Esophagus squamous epithelium (tissue), 5 donors: ENCODE measurements at places on chromosomes 16 and 17.

- no peaks in the 10 kb centered on the region for H3K36me3 ChIP-seq
- no peak overlapping the region for H3K27ac ChIP-seq
- H3K27me3 ChIP-seq = no peaks in the 10 kb centered on the region
- no peak for DNase-seq
- peaks cover 29% of the 10 kb centered on the region for H3K4me1 ChIP-seq
Observed at GRCh38 chr17:67998466-67998865, 2.2 kb upstream of the C17orf58 start.

DNA sequence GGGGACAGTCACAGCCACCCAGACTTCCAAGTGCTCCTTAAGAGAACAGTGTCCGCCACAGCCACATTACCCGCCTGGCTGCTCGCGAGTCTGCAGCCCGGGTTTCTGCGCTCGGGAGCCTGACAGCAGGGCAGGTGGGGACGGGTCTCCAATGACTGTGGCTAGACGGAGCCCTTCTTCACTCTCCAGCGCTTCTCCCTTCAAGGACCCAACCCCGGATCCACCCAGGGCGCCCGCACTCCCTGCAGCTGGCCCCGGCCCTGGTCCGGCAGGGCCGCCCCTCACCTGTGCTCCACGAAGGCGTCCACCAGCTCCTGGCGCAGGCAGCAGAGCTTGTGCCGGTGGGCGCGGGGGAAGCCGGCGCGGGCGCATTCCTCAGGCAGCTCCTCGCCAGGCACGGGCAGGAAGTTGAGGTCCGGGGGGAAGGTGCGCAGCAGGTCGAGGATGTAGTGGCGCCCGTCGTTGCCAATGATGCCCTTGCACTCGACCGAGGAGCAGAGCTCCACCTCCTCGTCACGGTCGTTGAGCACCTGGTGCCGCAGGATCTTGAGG lies 13.9 kb downstream of the CLUH start:
- H3K27me3 ChIP-seq = no peaks in the 10 kb centered on the region
- peaks cover 68% of the 10 kb centered on the region for H3K36me3 ChIP-seq
- H3K4me3 ChIP-seq = no peak overlapping the region
- H3K27ac ChIP-seq = no peak overlapping the region

GRCh38 chr17:75925103-75925502 lies 15.7 kb downstream of the FBF1 start:
- no peaks in the 10 kb centered on the region for H3K36me3 ChIP-seq
- no peak for DNase-seq
- H3K27ac ChIP-seq = no peak overlapping the region
- peaks cover 11% of the 10 kb centered on the region for H3K4me1 ChIP-seq
- H3K4me3 ChIP-seq = no peak overlapping the region

DNA sequence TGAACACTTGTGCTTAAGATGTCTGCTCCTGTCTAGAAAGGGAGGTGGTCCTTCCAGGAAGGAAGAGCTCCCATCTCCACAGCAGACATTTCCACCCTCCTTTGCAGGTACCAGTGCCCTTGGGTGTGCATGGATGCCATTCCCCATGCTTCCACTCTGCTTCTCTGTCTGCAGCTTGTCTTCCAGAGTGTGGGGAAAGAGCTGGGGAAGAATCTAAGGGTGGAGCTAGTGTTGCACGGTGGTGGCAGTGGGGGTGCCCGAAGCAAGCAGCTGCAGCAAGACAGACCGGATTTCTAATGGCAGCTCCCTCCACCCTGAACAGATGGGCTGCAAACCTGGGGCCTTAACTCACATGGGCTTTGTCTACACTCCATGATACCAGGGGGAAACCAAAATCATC lies 22.6 kb upstream of the HOXB13 start:
- H3K4me3 ChIP-seq = no peak overlapping the region
- H3K27me3 ChIP-seq = peaks cover 88% of the 10 kb centered on the region
- H3K27ac ChIP-seq = no peak overlapping the region
- no peak for DNase-seq

- DNase-seq = no peak
- H3K27ac ChIP-seq = no peak overlapping the region
- H3K36me3 ChIP-seq = no peaks in the 10 kb centered on the region
- H3K4me1 ChIP-seq = no peaks in the 10 kb centered on the region
- no peaks in the 10 kb centered on the region for H3K27me3 ChIP-seq
Observed at GRCh38 chr17:3590231-3590630, 19.0 kb downstream of the TRPV1 start.

GRCh38 chr16:64865069-64865696 lies 256.7 kb downstream of the CDH11 start:
- H3K27me3 ChIP-seq = no peaks in the 10 kb centered on the region
- H3K27ac ChIP-seq = no peak overlapping the region
- DNase-seq = no peak
- H3K4me1 ChIP-seq = no peaks in the 10 kb centered on the region

DNA sequence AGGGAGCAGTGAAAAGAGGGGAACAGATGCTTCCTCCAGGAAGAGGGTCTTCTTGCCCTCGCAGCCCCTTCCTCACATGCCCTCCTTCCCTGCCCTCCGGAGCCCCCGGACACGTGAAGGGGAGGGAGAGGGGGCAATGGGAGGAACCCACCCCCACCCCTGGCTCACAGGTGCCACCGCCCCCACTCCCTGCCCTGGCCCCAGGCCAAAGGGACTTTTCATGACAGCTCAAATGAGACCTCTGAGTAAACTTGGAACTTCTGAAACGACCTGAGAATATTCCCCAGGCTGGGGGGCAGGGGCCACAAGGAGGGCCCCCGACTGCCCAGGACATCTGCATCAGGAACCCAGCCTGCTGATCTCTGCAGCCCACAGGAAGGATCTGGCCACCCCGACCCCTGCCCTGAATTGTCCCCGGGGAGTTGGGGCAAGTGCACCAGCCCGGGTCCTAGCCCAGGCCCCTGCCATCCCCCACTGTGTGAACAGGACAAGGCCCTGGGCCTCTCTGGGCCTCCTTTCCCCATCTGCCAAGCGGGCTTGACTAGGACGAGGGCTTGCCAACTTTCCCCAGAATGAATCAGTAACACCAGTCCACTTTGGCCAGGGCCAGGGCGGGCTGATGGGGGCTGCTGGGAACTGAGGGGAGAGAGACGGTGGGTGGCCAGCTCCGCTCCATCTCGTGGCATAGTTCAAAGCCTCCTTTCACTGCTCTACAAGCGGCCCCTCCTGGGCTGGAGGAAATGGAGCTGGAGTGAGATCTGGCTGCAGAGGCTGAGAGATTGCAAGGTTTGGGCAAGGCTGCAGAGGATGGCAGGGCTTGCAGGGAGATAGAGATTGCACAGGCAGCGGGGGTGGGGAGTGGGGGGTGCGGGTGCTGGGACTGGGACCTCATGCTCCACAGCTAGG lies 3.8 kb downstream of the IL21R start:
- H3K27ac ChIP-seq = no peak overlapping the region
- H3K4me1 ChIP-seq = peaks cover 3% of the 10 kb centered on the region
- no peaks in the 10 kb centered on the region for H3K27me3 ChIP-seq

GRCh38 chr16:46922239-46922638 lies 38.1 kb downstream of the GPT2 start:
- H3K27ac ChIP-seq = no peak overlapping the region
- DNase-seq = no peak
- no peak overlapping the region for H3K4me3 ChIP-seq
- H3K27me3 ChIP-seq = no peaks in the 10 kb centered on the region

DNA sequence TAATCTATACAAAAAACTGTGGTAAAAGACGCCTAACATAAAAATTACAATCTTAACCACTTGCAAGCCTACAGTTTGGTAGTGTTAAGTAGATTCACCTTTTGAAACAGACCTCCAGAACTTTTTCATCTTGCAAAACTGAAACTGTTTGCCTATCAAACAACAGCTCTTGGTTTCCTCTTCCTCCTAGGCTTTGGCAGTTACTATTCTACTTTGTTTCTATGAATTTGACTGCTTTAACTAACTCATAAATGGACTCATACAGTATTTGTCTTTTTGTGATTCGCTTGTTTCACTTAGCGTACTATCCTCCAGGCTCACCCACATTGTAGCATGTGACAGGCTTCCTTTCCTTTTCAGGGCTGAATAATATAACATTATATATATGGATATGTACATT lies 97.0 kb downstream of the PRKCA start:
- no peak overlapping the region for H3K4me3 ChIP-seq
- H3K4me1 ChIP-seq = no peaks in the 10 kb centered on the region
- no peak overlapping the region for H3K27ac ChIP-seq
- no peaks in the 10 kb centered on the region for H3K36me3 ChIP-seq
- no peaks in the 10 kb centered on the region for H3K27me3 ChIP-seq
- no peak for DNase-seq

- no peaks in the 10 kb centered on the region for H3K27me3 ChIP-seq
- H3K4me1 ChIP-seq = peaks cover 16% of the 10 kb centered on the region
- DNase-seq = no peak
- peak overlapping the region; percentile 28 for H3K27ac ChIP-seq
- no peak overlapping the region for H3K4me3 ChIP-seq
- no peaks in the 10 kb centered on the region for H3K36me3 ChIP-seq
Observed at GRCh38 chr16:30838876-30839471, 52.0 kb upstream of the ZNF629 start.

DNA sequence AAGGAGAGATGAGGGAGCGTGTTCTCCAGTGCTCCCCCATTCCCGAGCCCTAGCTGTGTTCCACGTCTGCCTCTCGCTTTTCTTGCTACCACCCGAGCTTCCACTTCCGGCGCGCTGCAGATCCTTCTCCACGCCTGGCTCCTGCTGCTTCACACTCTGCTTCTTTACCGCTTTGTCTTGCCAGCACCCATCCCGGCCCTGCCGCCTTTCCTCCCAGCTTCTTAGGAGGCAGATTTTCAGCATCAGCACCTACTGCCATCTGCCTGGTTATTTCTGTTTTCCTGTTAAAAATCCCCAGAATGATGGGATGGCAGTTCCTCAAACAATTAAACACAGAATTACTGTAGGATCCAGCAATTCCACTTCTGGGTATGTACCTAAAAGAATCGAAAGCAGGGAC lies 64.7 kb downstream of the ELAC2 start:
- H3K4me3 ChIP-seq = no peak overlapping the region
- no peaks in the 10 kb centered on the region for H3K4me1 ChIP-seq
- H3K36me3 ChIP-seq = peaks cover 19% of the 10 kb centered on the region
- DNase-seq = no peak
- H3K27me3 ChIP-seq = no peaks in the 10 kb centered on the region
- no peak overlapping the region for H3K27ac ChIP-seq

DNA sequence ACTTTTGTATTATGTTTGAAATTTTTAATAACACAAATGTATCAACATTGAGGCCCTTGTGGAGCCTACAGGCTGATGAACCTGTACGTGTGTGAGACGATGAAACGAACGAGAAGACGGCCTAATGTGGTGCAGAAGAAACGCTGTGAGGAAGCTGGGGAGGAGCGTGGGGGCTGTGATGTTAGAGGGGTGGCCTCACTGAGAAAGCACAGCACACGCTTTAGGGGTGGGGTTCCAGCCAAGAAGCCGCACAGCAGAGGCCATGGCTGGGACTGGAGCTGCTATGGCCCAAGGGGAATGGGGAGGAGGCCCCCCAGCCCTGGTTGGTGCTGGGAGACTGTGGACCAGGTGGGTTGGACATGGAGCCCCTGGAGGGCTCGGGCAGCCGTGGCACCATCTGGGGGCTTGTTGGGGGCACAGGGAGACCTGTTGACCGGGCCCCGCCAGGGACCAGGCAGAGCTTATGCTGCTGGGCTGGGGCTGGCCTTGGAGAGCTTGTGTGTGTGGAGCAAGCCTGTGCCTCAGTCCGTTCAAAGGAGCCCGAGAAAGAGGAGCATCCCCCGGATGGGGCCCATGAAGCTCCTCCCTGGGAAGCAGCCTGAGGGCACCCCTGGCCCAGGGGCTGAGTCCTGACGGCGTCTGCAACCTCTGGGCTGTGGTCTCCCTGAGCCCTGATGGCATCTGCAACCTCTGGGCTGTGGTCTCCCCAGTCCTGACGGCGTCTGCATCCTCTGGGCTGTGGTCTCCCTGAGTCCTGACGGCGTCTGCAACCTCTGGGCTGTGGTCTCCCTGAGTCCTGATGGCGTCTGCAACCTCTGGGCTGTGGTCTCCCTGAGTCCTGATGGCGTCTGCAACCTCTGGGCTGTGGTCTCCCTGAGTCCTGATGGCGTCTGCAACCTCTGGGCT lies 44.7 kb downstream of the METRNL start:
- no peaks in the 10 kb centered on the region for H3K36me3 ChIP-seq
- no peak overlapping the region for H3K27ac ChIP-seq

GRCh38 chr17:44110823-44111633 lies 12.4 kb downstream of the HDAC5 start:
- peak overlapping the region; percentile 28 for H3K4me3 ChIP-seq
- H3K4me1 ChIP-seq = peaks cover 100% of the 10 kb centered on the region

GRCh38 chr17:8706431-8706830 lies 38.2 kb downstream of the CCDC42 start:
- DNase-seq = no peak
- H3K27me3 ChIP-seq = no peaks in the 10 kb centered on the region
- no peaks in the 10 kb centered on the region for H3K36me3 ChIP-seq
- no peaks in the 10 kb centered on the region for H3K4me1 ChIP-seq
- H3K4me3 ChIP-seq = no peak overlapping the region
